ACHN (cell line): ENCODE measurements at places on chromosomes 7 and 10.

DNA sequence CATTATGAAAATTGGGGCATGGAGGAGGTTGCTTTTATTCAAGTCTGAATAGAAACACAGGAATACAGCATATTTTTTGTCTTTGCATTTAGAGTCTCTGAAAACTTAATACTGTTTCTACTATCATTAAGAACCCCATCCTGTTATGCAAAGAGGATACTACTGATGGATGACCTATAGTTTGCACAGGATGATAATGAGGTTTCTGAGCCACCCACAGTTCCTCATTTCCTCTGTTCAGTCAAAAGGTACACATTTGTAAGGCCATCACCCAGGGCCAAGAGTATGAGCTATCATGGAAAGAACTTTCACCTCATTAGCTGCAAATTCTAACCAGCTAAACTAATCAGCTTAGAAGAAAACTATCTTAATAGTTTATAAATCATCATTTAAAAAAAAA, 213.0 kb upstream of the CHRM2 start:
- no peak for DNase-seq

GRCh38 chr10:89129911-89130310, 77.2 kb downstream of the CH25H start:
- no peak for DNase-seq

- no peak for DNase-seq
Observed at GRCh38 chr10:52632591-52632990, 140.0 kb downstream of the MBL2 start.

DNA sequence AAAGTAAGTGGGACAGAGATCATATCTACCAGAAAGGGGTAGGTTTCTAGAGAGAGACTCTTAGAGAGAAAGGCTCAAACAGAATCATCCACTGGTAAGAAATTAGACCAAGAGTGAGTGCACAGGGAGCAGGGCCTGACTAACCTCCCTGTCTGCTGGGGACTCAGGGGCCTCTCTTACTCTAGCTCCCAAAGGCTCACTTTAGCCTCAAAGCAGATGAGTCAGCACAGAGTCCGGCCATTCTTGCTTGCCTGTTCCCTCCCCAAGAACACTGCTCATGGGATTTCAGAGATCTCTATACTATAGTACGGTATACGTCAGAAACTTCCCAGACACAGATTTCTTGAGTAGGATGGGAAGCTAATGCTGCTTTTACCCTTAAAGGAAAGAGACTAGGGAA, 32.7 kb downstream of the RBM28 start:
- no peak for DNase-seq

- no peak for DNase-seq
Observed at GRCh38 chr10:78595269-78595619, 473.5 kb upstream of the ZMIZ1 start.

DNA sequence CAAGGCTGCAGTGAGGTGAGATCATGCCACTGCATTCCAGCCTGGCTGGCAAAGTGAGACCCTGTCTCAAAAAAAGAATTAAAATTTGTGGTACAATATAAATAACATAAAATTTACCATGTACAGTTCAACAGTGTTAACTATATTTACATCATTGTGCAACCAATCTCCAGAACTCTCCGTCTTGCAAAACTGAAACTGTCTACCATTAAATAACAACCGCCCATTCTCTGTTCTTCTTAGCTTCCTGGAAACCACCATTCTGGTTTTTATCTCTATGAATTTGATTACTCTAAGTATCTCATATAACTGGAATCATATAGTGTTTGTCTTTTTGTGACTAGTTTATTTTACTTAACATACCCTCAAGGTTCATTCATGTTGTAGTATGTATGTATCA, 167.6 kb downstream of the AUTS2 start:
- no peak for DNase-seq

DNA sequence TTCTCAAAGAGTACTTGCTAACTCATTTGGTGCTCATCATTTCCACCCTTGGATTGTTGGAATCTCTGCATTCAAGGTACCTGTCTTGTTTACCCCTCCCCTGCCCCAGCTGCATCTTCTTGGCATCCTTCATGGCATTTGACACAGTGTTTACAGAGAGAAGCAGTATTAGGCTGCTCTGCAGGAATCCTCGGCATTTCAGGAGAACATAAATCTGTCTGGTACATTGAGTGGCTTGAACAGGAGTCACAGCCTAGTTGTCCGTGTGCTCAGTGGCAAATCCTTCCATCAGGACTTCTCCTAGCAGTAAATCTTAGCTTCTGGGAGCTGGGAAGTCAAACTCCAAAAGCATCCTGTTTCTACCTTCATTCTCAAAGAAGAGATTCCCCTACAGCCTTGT, 136.8 kb upstream of the YAE1 start:
- DNase-seq: no peak

DNA sequence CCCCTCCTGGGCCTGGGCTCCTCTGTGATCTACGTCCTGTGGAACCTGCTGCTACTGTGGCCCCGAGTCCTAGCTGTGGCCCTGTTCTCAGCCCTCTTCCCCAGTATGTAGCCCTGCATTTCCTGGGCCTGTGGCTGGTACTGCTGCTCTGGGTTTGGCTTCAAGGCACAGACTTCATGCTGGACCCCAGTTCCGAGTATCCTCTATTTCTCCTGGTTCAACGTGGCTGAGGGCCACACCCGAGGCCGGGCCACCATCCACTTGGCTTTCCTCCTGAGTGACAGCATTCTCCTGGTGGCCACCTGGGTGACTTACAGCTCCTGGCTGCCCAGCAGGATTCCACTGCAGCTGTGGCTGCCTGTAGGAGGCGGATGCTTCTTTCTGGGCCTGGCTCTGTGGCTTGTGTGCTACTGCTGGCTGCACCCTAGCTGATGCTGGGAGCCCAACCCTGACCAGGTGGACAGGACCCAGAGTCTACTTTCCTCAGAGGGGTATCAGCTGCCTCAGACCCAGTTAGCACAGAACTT, 37.8 kb upstream of the MMD2 start:
- DNase-seq: no peak

- peak; percentile 71 for DNase-seq
Observed at GRCh38 chr7:48109848-48110663, 21.0 kb downstream of the UPP1 start.

DNA sequence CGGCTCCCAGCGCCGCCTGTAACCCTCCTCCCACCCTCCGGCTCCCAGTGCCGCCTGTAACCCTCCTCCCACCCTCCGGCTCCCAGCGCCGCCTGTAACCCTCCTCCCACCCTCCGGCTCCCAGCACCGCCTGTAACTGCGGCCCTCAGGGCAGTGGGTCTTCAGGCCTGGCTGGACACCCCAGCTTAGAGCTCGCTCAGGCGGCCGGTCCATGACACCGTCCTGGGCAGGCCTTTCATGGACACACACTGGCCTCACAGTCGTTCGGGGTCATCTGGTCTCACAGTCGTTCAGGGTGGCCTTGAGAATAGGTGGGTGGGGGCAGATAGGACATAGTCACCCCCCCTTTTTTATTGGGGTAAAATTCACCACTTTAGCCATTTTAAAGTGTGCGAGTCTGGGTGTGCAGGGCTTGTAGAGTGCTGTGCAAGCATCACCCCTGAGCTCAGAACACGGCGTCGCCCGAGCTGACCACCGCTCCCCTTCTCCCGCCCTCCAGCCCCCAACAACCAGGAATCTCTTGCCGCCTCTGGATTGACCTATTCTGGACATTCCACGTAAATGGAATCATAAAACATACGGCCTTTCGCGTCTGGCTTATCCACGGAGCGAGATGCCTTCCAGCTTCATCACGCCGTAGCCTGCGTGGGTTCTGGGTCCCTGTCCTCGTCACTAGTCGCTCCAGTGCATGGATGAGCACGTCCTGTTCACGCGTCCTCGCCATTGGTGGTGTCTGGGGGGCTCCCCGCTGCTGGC, 41.1 kb upstream of the CFAP46 start:
- DNase-seq: no peak

- DNase-seq: no peak
Observed at GRCh38 chr7:155252444-155252887, 45.2 kb upstream of the INSIG1 start.

GRCh38 chr7:155487509-155488482, 29.9 kb downstream of the EN2 start:
- no peak for DNase-seq

DNA sequence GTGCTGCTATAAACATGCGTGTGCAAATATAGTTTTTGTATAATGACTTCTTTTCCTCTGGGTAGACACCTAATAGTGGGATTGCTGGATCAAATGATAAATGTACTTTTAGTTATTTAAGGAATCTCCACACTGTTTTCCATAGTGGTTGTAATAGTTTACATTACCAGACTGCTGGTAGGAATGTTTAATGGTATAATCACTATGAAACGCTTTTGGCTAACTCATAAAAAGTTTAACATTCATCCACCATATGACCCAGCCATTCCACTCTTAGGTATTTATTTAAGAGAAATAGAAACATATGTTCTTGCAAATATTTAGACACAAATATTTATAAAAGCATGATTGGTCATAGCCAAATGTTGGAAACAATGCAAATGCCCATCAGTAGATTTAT, 32.1 kb upstream of the TFEC start:
- DNase-seq: no peak

- peak; percentile 37 for DNase-seq
Observed at GRCh38 chr7:129643550-129644170, 32.1 kb downstream of the NRF1 start.

DNA sequence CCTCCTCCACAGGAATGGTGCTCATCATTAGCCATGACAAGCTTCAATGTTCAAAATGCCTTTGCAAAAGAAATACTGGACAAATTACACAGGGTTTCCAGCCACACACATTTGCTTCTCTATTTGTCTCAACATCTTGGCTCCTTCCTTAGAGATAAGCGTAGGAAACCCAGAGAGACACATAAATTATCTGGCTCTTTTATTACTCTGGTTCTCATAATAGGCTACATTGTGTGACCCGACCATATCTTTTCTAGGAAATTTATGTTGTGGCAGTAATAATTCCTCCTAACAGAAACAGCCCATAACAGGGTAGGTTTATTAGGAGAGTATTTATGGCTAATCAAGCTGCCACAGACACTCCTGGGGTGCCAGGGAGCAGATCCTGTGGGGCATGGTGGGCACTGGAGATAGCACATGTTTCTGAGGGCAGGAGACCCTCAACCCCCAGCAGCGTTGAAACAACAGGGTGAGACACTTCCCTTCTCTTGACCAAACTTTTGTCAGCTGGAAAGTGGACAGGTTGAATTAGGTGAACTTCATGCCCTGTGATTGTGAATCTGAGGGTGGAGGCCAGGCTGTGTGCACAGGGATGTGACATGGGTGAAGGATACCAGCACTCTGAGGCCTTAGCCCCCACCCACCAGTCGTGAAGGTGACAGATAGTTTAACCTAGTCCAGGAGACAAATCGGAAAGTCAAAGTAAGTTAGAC, 295.9 kb upstream of the ZNF32 start:
- no peak for DNase-seq

DNA sequence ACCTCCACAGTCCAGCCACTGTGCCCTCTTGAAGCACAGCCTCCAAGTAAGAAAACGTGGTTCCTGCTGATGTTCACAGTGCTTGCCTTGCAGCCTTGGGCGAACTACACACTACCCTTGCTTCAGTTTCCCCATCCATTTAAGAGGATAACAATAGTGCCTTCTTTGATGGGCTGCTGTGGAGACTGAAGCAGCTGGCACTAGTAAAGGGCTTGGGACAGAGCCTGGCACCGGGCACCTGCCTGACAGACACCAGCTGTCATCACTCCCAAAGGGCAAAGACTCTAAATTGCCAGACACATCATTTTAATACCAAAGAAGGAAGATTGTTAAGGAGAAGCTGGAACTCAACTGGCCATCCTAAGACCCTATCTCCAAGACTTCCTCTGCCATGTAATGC, 3.1 kb upstream of the C10orf90 start:
- DNase-seq: no peak

GRCh38 chr7:127591189-127591588, 2.3 kb upstream of the FSCN3 start:
- DNase-seq: no peak

- no peak for DNase-seq
Observed at GRCh38 chr7:76296743-76297740, 5.4 kb upstream of the HSPB1 start.

GRCh38 chr10:9289811-9290210, 1235.3 kb downstream of the GATA3 start:
- no peak for DNase-seq

DNA sequence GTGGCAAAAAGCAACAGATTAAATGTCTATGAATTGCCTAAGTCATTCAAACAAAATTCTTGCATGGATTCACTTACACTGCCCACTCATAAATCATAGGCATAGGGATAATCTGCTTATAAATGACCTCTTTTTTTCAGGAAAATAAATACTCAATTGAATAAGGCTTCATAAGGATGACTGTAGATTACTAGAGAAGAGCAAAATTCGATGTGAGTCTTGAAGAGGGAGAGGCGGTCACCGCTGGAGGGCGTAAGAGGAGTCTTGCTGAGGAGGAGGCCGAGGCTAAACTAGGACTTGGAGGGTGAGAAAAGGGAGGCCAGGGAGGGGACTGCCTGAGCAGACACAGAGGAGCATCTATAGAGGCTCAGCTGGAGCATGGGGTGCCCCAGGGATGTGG, 135.4 kb upstream of the RSU1 start:
- DNase-seq: no peak

DNA sequence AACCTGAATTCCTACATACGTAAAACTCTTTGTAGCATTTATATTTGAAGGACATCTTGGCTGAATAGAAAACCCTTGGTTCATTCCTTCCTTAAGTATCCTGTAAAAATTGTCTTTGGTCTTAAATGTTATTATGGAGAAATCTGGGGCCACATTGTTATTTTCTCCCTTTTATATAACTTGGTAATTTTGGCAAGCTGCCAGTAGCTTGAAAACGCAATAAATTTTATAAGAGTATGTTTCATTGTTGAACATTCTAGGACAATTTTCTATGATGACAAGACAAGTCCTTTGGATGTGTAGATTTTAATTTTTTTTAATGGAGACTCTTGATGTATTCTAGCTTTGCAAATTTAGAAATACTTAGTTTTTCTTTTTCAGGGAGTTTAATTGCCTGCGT, 191.9 kb downstream of the ABCA13 start:
- no peak for DNase-seq

GRCh38 chr10:80372675-80373074, 16.1 kb downstream of the DYDC2 start:
- DNase-seq: no peak

DNA sequence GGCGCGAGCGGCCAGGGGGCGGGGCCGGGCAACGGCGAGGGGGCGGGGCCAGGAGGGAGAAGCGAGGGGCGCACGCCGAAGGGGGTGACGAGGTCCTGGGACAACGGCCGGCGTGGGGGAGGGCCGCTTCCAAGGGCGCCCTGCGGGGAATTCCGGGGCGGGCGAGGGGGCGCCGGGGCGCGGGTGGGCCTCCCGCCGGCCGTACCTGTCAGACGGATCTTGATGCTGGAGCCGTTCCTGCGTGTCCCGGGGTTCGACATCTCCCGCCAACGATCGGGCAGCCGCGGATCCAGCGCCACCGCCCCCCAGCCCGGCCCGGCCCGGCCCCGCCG, 421 bp downstream of the SMURF1 start:
- no peak for DNase-seq

DNA sequence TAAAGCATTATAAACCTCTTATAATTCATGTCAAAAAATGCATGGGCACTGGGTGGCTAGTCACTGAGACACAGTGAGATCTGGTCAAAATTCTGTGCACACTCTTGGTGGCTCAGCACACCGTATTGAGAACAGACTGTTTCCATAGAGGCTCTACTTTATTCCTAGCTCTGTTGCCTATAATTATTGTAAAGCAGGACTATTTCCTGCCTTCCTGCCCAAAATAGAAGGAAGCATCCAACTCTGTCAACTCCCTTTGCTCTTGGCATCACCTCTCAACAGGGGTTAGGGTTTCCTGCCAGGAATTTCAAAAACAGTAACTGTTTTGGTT, 45.1 kb downstream of the PTN start:
- DNase-seq: no peak
